NCI-H524 treated with DMSO at 0.1 percent for 48 hours (cell line): ENCODE measurements at places on chromosomes 13 and 19.

DNA sequence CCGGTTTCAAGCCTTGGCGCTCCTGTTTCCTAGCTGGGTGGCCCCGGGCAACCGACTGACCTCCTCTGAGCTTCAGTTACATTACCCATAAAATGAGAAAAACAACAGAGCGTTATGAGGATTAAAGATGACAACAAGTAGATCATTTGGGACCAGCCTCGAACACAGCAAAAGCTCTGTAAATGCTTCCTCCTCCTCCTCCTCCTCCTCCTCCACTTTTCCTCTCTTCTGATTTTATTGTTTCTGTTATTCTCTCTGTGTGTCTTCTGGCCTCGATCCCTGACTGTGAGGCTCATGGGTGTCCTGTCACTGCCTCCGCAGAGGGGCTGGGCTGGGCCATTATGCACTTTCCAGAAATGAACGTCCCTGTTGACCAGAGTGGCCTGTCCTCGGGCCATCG is 176.2 kb downstream of the URI1 start:
- no peak for DNase-seq

GRCh38 chr13:113491418-113491883 is 940 bp upstream of the DCUN1D2 start:
- DNase-seq = no peak

GRCh38 chr13:24264976-24265375 is 44.4 kb upstream of the C1QTNF9 start:
- no peak for DNase-seq

- DNase-seq = no peak
These were observed 3.5 kb downstream of the FXYD3 start for GRCh38 chr19:35119091-35119490.

DNA sequence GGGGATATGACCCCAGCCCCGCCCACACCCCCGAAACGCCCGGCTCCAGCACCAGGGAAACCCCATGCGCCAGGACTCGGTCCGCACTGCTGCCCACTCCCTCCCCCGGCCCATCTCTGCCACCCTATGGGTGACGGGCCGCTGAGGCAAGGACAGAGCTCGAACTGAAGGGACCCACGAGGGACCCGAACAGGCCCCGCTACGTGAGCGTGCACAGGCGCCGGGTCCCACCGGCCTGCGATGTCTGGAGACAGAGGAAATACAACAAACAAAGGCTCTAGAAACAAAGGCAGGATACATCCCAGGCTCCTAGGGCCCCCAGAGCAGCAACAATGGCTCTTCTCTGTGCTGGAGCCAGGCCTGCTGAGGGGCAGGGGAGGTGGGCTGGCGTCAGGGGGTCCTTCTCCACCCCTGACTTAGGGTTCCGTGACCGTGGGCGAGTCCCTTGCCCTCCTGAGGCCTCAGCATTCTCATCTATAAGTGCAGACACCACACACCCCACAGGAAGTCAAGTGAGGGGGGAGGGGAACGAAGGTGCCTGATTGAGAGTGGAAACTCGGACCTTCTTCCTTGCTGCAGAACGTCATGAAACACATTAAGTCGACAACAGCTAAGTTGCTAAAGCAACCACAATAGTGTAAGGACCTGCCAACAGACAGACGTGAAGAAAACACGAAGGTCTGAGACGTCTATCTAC is 3.1 kb downstream of the ABHD17A start:
- no peak for DNase-seq

GRCh38 chr19:42267644-42268141 is 1.4 kb upstream of the CIC start:
- no peak for DNase-seq

DNA sequence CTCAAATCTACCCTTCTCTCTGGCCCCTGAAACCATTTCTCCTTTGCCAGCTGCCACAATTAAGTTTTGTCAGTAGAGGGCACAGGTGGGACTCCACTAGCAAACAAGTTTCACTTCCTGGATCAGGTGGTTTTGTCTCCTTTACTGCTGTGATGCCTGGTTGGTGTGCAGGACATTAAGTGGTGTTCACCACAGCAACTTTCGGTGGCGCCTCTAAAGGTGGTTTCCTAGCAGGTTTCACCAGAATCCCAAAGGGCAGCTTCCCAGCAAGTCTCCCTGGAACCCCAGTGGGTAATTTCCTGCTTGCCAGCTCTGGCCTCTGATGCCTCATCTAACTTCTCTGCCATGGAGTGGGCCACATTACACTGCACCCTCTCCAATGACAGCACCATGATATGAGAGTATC is 16.6 kb downstream of the MED4 start:
- DNase-seq = no peak
